Transverse colon (tissue), 4 donors: ENCODE measurements at places on chromosomes 4 and X. TPM values are rescaled to one million over a fixed set of nuclear protein-coding genes. Genes with fewer than 3 reads are reported as not detected.

Gene CFI
- not detected for total RNA-seq

Gene MAGEA3
- total RNA-seq = not detected

Gene FAT1
- total RNA-seq = 407 TPM

Gene SOX3
- not detected for total RNA-seq

Gene SLC9B1
- total RNA-seq = not detected

Gene DMD
- total RNA-seq = 39.9 TPM

Gene WAS
- total RNA-seq = 6.8 TPM

Gene CT45A5
- not detected for total RNA-seq

Gene TCP11X2
- total RNA-seq = not detected

Gene CXCL10
- 3.0 TPM for total RNA-seq

Gene ETDC
- not detected for total RNA-seq

Gene HAND2
- 38.4 TPM for total RNA-seq

Gene FAM9B
- total RNA-seq = not detected

Gene ITM2A
- total RNA-seq = 7.5 TPM

Gene GAGE12H
- not detected for total RNA-seq

Gene ELF4
- total RNA-seq = 39.7 TPM

Gene MSX1
- 0.41 TPM for total RNA-seq

Gene DDX60
- 32.5 TPM for total RNA-seq

Gene CPE
- 8.2 TPM for total RNA-seq

Gene CT45A10
- not detected for total RNA-seq

Gene TBC1D8B
- 3.7 TPM for total RNA-seq

Gene ATP1B4
- total RNA-seq = not detected

Gene HGFAC
- total RNA-seq = not detected

Gene XPNPEP2
- 41.9 TPM for total RNA-seq

Gene NMU
- total RNA-seq = 0.96 TPM

Gene ETDB
- not detected for total RNA-seq

Gene DAPP1
- total RNA-seq = 10.7 TPM

Gene MSL3
- 11.9 TPM for total RNA-seq

Gene NSG1
- 2.2 TPM for total RNA-seq

Gene CA5B
- 69.3 TPM for total RNA-seq

Gene SYN1
- total RNA-seq = 0.16 TPM

Gene CYP4V2
- total RNA-seq = 44.0 TPM

Gene GPR143
- not detected for total RNA-seq

Gene GCNA
- 3.0 TPM for total RNA-seq

Gene ARHGAP36
- not detected for total RNA-seq

Gene PNMA6F
- total RNA-seq = not detected

Gene CDS1
- 44.0 TPM for total RNA-seq

Gene SPOCK3
- total RNA-seq = not detected
